ENCODE measurements at places on chromosomes 6 and 20.

- no peak for DNase-seq
These were observed 443.5 kb downstream of the PREX1 start for GRCh38 chr20:48384147-48384818.

DNA sequence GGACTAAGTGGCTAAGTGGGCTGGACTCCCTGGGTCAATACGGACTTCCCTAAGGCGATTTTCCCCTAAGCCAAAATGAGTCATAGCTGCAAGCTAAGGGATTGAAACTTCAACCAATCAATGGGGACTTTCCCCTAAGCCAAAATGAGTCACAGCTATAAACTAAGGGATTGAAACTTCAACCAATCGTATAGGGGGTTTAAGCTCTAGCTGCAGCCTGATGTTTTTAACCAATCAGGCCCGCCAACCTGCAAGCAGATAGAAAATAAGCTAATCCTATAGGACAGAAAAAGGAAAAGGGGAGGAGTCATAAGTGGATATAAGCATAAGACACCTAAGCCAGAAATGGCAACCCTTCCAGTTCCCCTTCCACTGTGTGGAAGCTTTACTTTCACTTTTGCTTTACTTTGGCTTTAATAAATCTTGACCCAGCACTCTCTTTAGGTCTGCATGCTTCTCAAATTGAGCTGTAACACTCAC, 655.0 kb upstream of the HS3ST5 start:
- no peak for DNase-seq

- DNase-seq = no peak
These were observed 120.9 kb downstream of the TIAM2 start for GRCh38 chr6:155115893-155116570.

- no peak for DNase-seq
These were observed 23.4 kb downstream of the SHLD1 start for GRCh38 chr20:5773589-5773988.

DNA sequence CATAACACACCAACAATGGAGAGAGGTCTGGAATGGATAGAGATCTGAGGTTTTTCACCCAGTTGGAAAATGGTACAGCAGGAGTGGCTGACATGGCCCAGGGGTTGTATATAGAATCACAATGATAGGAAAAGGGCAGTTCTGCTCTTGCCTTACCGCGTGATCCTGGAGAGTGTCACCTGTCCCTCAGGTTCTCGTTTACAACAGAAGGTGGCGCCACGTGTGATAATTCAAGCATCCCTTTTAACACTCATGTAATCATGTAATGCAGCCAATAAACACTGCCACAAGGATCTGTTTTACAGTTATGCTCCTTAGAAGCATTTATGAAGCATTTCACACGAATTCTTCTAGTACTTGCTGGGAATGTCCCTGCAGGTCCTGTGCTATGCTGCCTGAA, 12.9 kb upstream of the WFDC2 start:
- no peak for DNase-seq

DNA sequence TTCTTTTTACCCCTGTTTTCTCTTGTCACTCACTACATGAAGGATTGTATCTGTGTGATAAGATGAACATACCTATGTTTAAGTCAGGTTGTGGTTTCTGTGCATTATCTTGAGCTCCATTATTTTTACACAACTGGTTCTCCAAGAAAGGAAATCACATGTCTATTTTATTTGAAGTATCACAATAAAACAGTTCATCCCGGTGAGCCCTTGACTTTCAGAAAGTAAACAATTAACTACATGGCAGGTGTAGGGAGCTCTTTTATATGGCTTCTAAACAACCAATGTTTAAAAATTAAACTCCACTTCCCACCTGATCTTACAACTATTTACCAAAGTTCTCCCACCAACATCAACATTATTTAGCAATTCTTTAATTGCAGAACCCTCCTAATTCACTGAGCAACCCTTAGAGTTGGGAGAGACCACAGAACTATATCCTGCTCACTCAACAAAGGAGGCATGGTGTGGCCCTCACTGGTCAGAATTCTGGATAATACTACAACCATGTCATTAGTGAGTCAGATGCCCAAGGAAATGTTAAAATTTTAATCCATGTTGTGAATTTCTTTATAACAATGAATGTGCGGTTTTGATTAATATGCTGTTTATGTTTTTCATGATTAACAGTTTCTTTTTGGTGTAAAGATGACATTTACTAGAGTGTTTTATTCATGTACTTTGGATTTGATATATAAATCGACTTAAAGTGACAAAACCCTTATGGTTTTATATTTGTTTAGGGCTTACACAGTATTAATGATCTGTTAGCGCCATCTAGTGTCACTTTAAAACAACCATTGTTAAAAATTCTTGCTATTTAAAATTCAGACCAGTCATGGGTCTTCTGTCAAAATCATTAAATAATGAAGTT, 50.0 kb upstream of the SCGN start:
- DNase-seq = no peak

DNA sequence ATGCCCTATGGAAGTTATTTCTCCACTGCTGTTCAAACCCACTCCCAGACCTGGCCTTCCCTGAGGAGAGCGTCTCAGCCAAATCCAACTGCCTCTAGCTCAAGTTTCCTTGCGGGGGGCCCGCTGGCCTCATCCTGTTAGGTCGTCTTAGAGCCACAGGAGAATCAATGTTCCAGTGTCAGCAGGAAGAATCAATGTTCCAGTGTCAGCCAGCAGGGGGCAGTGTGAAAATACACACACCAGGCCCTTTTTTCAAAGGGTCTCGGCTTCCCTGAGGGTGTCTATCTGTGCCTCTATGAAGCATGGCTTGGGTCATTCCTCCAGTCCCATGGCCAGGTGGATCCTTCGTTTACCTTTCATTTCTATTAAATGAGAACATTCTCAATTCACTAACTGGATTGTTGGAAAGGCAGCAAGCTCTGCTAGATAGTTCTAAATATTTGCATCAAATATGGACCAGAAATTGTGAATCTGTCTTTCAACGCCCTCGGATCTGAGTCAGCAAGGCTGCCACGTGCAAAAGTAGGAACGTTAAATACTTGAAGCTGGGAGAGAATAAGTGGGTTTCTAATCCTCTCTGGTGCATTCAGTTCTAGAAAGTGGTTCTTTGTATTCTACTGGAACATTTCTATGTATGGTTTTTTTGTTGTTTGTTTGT, 19.2 kb downstream of the PRND start:
- DNase-seq = peak; percentile 54
